DND-41 (cell line): ENCODE measurements at places on chromosomes 16 and 17.

GRCh38 chr17:39564211-39564848, 43.4 kb downstream of the NEUROD2 start:
- H3K4me1 ChIP-seq: no peaks in the 10 kb centered on the region
- no peak overlapping the region for H3K4me3 ChIP-seq
- no peaks in the 10 kb centered on the region for H3K27me3 ChIP-seq
- DNase-seq: no peak

- no peak overlapping the region for H3K27ac ChIP-seq
- no peaks in the 10 kb centered on the region for H3K36me3 ChIP-seq
- H3K4me1 ChIP-seq: no peaks in the 10 kb centered on the region
- DNase-seq: no peak
- no peak overlapping the region for H3K4me3 ChIP-seq
Observed at GRCh38 chr16:53404959-53405358, 29.3 kb upstream of the RBL2 start.

DNA sequence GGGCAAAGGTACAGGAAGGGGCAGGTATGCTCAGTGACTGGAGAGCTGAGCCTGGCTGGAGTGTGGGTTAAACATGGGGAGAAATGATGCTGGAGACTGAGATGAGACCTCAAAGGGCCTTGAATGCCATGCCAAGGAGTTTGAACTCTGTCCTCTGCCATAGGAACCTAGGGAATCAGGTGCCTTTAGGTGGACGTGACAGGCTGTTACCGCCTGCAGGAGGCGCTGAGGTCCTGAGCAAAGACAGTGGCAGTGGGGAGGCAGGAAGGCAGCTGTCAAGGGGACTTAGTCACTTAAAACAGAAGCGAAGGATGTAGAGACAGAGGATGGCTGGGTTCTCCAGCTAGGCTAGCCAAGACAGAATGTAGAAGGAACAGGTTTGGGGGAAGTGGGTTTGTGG, 9.1 kb downstream of the PSMB3 start:
- no peaks in the 10 kb centered on the region for H3K27me3 ChIP-seq
- H3K4me1 ChIP-seq: no peaks in the 10 kb centered on the region; the same call in 1 of the 2 replicates
- no peak overlapping the region for H3K4me3 ChIP-seq
- DNase-seq: peak; percentile 53

GRCh38 chr17:40809721-40810421, 10.1 kb upstream of the KRT28 start:
- H3K27ac ChIP-seq: no peak overlapping the region
- H3K36me3 ChIP-seq: no peaks in the 10 kb centered on the region
- DNase-seq: no peak

DNA sequence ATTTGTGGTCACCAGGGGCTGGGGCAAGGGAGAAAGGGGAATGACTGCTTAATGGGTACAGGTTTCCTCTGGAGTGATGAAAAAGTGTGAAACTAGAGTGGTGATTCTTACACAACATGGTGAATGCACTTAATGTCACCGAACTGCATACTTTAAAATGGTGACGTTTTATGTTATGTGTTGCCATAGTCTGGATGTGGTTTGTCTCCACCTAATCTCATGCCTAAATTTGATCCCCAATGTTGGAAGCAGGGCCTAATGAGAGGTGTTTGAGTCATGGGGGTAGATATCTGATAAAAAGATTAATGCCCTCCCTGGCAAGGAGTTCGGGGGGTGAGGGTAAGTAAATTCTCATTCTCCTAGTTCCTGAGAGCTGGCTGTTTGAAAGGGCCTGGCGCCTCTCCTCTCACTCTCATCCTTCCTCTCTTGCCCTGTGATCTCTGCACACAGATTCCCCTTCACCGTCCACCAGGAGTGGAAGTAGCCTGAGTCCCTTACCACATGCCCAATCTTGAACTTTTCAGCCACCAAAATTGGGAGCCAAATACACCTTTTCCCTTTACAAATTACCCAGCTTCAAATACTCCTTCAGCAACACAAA, 15.3 kb downstream of the XPO6 start:
- peaks cover 52% of the 10 kb centered on the region for H3K36me3 ChIP-seq
- no peak overlapping the region for H3K4me3 ChIP-seq
- no peak for DNase-seq
- no peak overlapping the region for H3K27ac ChIP-seq
- H3K4me1 ChIP-seq: no peaks in the 10 kb centered on the region

GRCh38 chr16:89143201-89143741, 28.3 kb upstream of the CDH15 start:
- no peak overlapping the region for H3K27ac ChIP-seq
- H3K36me3 ChIP-seq: peaks cover 78% of the 10 kb centered on the region
- DNase-seq: no peak

GRCh38 chr17:58270476-58271215, 10.1 kb downstream of the MPO start:
- no peak for DNase-seq
- H3K27me3 ChIP-seq: peaks cover 13% of the 10 kb centered on the region
- no peaks in the 10 kb centered on the region for H3K4me1 ChIP-seq
- H3K4me3 ChIP-seq: no peak overlapping the region
- no peak overlapping the region for H3K27ac ChIP-seq

GRCh38 chr17:62998665-62999393, 32.8 kb downstream of the TANC2 start:
- no peak overlapping the region for H3K4me3 ChIP-seq
- DNase-seq: no peak
- H3K27ac ChIP-seq: no peak overlapping the region
- H3K36me3 ChIP-seq: no peaks in the 10 kb centered on the region
- no peaks in the 10 kb centered on the region for H3K4me1 ChIP-seq
- no peaks in the 10 kb centered on the region for H3K27me3 ChIP-seq

GRCh38 chr17:61015966-61016365, 338.3 kb downstream of the BCAS3 start:
- no peaks in the 10 kb centered on the region for H3K4me1 ChIP-seq
- no peaks in the 10 kb centered on the region for H3K36me3 ChIP-seq
- no peaks in the 10 kb centered on the region for H3K27me3 ChIP-seq
- no peak overlapping the region for H3K4me3 ChIP-seq
- H3K27ac ChIP-seq: no peak overlapping the region
